ENCODE measurements at places on chromosomes 4 and X. TPM values are rescaled to one million over a fixed set of nuclear protein-coding genes. Genes with fewer than 3 reads are reported as not detected.

- no peak overlapping the region for H3K4me3 ChIP-seq
- H3K27ac ChIP-seq = no peak overlapping the region
- no peak for DNase-seq
- H3K27me3 ChIP-seq = no peaks in the 10 kb centered on the region
- H3K4me1 ChIP-seq = no peaks in the 10 kb centered on the region
- no peaks in the 10 kb centered on the region for H3K36me3 ChIP-seq
Measured at GRCh38 chr4:134027931-134028330, 173.7 kb downstream of the PABPC4L start.

Gene SCRG1
- not detected for total RNA-seq

Gene DUSP21
- not detected for total RNA-seq

Gene GLOD5
- not detected for total RNA-seq

Measured in body of pancreas (tissue), 4 donors.